ENCODE measurements at places on chromosomes 1 and 21. TPM values are rescaled to one million over a fixed set of nuclear protein-coding genes. Genes with fewer than 3 reads are reported as not detected.

Gene DISC1
- total RNA-seq: 10.0 TPM

Gene PRAMEF2
- total RNA-seq: not detected

DNA sequence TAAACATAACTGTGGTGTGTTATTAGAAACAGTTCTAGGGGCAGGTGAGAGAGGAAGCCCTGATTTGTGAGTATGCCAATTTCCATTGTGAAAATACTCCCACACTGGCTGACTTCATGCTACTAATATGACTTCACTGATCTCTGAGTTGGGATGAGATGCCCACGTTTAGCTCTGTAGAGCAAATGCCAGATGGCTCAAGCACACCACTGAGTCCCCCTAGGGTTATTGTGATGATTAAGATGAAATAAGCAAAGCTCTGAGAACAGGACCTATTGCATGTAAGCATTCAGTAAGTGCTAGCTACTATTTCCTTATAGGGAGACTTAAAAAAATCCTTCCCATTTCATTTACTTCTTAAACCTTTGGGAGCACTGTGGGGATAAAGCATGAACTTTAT is 117.6 kb downstream of the CENPF start:
- H3K27me3 ChIP-seq: no peaks in the 10 kb centered on the region
- H3K4me1 ChIP-seq: peaks cover 4% of the 10 kb centered on the region
- no peak overlapping the region for H3K4me3 ChIP-seq
- no peak overlapping the region for H3K27ac ChIP-seq

DNA sequence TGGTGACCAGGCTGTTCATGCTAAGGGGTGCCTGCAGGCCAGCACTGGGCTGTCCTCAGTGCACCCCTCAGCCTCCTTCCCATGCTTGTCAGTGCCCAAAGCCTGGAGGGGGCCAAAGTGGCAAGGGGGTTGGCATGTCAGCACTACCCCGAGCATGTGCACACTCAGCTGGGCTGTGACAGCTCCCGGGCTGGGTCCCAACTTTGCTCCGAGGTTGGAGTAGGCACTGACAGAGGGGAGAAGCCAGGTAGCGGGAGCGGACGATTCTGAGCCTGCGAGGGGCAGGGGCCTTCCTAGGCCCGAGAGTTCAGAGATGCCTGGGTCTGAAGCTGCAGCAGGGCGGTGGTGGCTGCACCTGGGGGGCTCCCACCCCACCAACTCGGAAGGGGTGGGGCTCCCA is 119.0 kb downstream of the MAST2 start:
- no peak overlapping the region for H3K27ac ChIP-seq
- no peaks in the 10 kb centered on the region for H3K4me1 ChIP-seq
- H3K27me3 ChIP-seq: no peaks in the 10 kb centered on the region
- DNase-seq: no peak
- no peak overlapping the region for H3K4me3 ChIP-seq

GRCh38 chr21:37445228-37445627 is 78.7 kb downstream of the DYRK1A start:
- no peaks in the 10 kb centered on the region for H3K36me3 ChIP-seq
- no peaks in the 10 kb centered on the region for H3K27me3 ChIP-seq
- H3K4me3 ChIP-seq: no peak overlapping the region
- DNase-seq: no peak
- H3K4me1 ChIP-seq: peaks cover 10% of the 10 kb centered on the region

DNA sequence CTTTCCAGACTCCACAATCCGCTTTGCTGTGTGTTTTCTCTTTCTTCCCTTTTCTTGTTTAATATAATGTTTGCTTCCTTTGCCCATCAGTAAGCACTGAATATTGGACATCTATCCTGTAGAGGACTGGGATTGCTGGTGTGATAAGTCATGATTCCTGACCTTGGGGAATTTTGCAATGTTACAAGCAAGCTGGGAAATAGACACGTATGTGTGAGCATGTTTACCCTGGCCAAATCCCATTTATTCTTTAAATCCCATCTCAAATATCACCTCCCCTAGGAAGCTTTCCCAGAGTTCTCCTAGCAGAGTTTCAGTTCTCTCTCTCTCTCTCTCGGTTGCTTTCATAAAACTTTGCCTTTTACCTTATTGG is 155.3 kb downstream of the ROR1 start:
- H3K4me1 ChIP-seq: no peaks in the 10 kb centered on the region
- DNase-seq: no peak
- no peaks in the 10 kb centered on the region for H3K27me3 ChIP-seq
- H3K36me3 ChIP-seq: no peaks in the 10 kb centered on the region
- H3K27ac ChIP-seq: no peak overlapping the region

- H3K36me3 ChIP-seq: no peaks in the 10 kb centered on the region
- H3K27ac ChIP-seq: no peak overlapping the region
- peaks cover 5% of the 10 kb centered on the region for H3K4me1 ChIP-seq
- H3K27me3 ChIP-seq: no peaks in the 10 kb centered on the region
These were observed 53.9 kb downstream of the SLC9A1 start for GRCh38 chr1:27101054-27101491.

GRCh38 chr1:101438359-101438758 is 201.5 kb downstream of the S1PR1 start:
- H3K27ac ChIP-seq: no peak overlapping the region
- DNase-seq: no peak
- no peaks in the 10 kb centered on the region for H3K36me3 ChIP-seq
- no peak overlapping the region for H3K4me3 ChIP-seq

- H3K4me3 ChIP-seq: no peak overlapping the region
- DNase-seq: no peak
- H3K36me3 ChIP-seq: no peaks in the 10 kb centered on the region
- H3K27ac ChIP-seq: no peak overlapping the region
- no peaks in the 10 kb centered on the region for H3K4me1 ChIP-seq
- no peaks in the 10 kb centered on the region for H3K27me3 ChIP-seq
These were observed 183.4 kb upstream of the C1orf174 start for GRCh38 chr1:4083231-4084047.

- no peak overlapping the region for H3K27ac ChIP-seq
- H3K4me3 ChIP-seq: no peak overlapping the region
- DNase-seq: no peak
- no peaks in the 10 kb centered on the region for H3K27me3 ChIP-seq
- H3K4me1 ChIP-seq: peaks cover 12% of the 10 kb centered on the region
These were observed 11.9 kb downstream of the COL16A1 start for GRCh38 chr1:31691951-31692350.
